Stimulated activated CD8-positive, alpha-beta memory T cell treated with anti-CD3 and anti-CD28 coated beads, Interleukin-7, amount 100 ng/mL, for 4 hours (primary cell): ENCODE measurements at places on chromosomes 2 and 18.

DNA sequence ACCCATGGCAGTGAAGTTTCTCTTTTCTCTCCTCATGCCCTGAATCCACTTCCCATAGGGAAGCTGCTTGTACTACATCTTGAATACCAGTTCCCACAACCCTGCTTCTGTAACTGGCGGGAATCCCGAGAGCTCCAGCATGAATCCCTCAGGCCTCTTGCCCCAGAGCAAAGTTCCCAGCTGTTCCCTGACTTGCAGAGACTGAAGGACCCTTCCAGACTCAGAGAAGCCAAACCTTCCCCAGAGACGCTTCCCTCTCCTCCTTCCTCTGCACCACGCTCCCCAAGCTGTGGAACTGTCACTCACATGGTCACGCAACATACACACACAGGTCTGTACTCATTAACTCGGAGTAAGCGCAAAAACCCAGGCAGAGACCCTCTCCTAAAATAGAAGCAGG is 26.4 kb downstream of the TRAPPC12 start:
- no peak for DNase-seq

DNA sequence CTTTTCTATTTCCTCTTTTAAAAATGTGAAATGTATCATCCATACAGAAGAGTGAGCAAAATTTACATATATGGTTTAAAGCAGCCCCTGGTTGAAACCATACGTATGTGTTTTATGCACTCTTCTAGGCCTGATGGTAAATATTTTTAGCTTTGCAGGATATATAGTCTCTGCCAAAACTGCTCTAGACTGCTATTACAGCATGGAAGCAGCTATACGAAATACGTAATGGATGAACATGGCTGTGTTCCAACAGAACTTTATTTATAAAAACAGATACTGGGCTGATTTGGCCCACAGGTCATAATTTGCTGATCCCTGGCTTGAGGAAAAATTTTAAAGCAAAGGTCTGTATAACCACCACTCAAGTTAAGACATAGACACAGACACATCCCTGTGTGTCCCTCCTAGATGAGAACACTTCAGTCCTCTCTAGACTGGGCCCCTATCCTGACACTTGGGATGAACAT is 42.5 kb upstream of the ATP8B1 start:
- no peak for DNase-seq

- peak; percentile 39 for DNase-seq
Measured at GRCh38 chr2:216666461-216667233, 28.7 kb downstream of the IGFBP5 start.

GRCh38 chr2:68357605-68358337 is 7.3 kb upstream of the PLEK start:
- DNase-seq = no peak
